ENCODE measurements at places on chromosomes 11 and 22.

- DNase-seq = no peak
Measured at GRCh38 chr11:109783014-109783413, 310.2 kb upstream of the ZC3H12C start.

DNA sequence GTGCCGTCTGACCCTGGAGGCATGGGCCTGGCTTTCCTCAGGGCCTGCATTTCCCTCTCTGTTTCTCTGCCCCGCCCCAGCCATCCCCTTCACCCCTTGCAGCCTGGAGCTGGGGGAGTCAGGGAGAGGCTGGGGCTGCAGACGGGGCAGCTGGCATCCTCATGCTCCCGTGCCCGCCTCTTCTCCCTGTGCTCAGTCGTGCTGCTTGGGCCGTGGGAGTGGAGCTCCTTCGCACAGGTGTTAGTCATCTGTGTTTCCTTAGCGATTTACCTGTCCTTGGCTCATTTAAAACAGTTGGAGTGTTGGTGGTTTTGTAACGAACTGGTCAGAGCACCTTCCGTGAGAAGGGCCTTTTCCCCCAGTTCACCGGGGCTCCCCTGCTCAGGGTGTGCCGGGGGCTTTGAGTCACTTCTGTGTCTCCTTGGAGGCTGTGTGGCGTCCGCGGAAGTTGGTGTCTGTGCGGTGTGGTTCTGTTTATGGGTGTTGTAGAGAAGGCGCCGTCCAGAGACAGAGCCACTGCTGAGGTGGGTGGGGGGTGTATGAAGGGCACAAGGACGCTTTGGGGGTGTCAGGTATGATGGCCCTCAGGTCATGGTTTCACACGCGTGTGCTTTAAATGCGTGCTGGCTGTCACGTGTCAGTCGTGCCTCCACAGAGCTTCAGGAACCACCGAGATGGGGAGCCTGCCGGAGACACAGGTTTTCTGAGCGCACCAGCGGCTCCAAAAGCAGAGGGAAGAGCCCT, 19.5 kb downstream of the BRSK2 start:
- no peak for DNase-seq

DNA sequence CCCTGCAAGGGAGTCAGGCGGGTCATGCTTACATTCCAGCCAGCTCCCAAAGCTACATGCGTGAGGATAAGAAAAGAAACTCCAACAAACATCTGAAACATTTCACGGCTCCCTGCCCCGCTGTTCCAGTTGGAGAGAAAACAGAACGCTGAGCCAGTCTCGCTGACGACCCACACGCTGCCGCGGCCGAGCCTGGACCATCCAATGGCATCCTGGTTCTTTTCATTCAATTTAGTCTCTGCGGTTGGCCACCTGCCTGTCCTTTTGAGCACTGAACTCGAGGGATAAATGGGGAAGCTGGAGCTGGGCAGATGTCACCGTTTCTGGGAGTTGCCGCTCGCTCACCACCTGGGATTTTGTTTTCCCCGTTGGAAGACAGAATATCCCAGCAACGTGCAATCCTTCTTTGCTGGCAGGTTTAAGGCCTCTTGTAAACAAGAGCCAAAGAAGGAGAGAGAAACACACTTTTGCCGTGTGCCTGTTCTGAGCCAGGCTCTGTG, 45.3 kb upstream of the SHISAL1 start:
- no peak for DNase-seq

DNA sequence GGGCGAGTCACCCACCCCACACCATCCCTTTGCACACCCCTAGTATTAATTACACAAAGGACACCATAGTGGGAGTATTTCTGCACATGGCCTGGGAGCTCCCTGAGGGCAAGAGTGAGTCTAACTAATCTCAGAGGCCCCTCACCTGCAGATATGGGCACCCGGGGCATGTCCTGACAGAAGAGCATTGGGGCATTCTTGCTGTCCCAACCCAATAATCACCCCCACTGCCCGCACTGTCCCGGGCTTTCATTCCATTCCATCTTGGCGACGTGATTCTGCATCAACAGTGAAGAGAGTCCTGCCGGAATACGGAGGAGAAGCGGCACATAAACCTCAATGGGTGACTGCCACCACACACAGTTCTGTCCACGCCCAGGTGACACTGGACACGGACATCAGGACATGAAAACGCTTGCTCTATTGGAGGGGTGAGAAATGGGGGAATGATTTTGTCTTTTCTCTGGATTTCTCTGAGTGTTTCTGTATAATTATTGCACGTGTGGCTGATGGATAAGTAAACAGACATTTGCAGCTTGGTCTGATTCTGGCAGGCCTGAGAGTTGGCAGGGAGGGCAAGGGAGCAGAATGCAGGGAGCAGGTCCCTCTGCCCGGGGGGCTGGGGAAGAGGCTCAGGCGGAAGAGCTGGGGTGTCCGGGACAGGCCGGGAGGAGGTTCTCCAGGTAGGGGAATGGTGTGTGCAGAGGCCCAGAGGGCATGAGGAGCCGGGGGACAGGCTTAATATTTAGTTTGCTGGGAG, 38.2 kb downstream of the SCUBE1 start:
- DNase-seq = no peak

DNA sequence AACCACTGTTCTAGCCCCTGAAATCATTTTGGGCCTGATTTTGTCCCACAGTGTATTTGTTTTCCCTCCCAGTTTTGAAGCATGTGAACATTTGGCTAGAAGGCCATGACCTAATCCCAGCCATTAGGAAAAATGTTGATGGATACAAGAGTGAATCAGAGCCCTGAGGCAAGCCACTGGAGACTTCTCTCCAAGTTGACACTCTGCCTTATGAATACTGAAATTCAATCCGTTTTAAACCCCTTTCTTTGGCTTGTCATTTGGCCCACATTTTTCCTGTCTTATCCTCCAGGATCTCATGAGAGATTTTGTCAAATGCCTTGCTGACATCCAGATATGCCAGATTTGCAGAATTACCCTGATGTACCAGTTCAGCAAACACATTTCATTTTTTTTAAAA, 158.8 kb downstream of the FAT3 start:
- DNase-seq = no peak

DNA sequence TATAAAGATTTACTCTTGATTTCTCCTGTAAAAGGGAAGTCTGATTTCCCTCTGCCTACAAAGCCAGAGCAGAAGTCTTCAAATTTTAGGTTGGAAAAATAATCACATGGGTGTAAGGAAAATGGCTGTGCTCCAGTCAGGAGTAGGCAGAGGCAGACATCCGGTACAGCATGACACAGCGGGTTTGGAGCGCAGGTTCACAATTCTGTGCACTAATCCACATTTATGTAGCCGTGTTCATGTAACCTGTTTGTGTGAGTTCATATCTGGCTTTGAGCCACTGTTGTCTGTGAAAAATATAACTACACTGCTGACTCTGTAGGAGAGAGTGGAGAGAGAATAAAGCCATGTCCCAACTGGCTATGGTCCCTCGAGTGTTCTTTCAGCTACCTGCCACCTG, 248.0 kb downstream of the CASP12 start:
- DNase-seq = no peak

DNA sequence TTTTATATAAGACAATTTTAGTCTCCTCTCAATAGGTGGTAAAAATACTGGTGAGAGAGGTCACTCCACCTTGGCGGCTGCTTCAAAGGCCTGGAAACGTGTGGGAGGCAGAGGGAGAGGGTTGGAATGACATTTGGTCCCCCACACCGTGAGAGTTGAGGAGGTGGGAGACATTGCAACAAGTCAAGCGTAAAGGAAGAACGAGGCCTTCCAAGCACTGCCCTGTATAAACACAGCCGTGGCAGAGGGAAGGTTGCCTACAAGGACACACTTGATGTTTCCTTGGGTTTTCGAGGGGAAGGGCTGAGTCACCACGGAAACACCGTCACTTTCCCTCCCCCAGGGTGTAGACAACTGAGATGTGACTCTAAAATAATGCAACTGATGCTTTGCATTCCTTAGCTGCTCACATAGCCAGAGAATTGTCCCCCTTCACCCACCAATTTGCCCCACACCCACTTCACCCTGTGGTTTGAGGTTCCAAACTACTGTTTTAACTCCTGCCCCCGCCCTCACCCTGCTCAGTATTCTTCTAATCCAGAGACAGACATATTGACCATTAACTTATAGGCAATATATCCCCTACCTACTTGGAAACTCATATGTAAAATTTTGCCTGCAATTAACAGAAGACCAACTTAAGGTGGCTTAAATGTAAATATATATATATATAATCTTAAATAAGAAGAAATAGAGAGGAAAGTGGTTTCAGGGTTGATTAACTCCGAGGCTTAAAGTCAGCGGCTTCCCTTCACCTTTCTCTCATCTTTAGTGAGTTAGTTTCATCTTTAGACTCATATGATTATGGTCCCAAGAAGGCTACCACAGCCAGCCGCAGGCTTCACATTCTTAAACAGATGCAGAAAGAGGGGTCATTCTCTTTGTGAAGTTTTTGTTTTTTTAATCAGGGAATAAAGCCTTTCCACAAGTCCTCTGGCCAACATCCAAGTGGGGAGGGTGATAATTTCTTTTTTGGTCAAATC, 54.1 kb upstream of the BDNF start:
- no peak for DNase-seq

- no peak for DNase-seq
Measured at GRCh38 chr11:44456544-44457300, 108.7 kb upstream of the CD82 start.

- no peak for DNase-seq
Measured at GRCh38 chr11:76824083-76824939, 36.4 kb upstream of the ACER3 start.

- no peak for DNase-seq
Measured at GRCh38 chr11:125167954-125168835, 3.6 kb downstream of the PKNOX2 start.

DNA sequence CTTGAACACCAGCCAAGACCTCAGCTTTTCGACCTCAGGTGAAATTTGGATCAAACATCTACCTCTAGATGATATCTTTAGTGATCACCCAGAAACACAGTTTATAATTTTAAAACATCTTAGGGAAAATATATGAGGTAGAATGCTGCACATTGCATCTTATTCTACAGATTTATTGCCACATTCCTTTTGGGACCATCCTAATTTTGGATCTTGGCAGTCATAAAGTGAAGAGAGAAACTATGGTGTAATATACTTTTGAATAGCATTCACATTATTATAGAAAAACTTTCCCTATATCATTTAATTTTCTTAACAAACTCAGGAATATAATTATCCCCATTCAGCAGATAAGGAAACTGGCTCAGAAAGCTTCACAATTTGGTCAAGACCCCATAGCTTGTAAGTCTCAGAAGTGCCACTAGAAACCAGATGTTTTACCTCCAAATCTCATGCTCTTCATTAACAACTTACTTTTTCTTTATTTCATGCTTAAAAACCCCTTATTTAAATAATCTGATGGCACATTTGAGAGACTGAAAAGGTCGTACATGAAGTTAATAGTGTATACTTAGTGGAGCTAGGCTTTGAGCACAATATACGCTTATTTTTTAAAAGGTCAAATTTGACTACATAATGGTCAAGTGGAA, 199.2 kb upstream of the CTSC start:
- no peak for DNase-seq

- no peak for DNase-seq
Measured at GRCh38 chr11:70410276-70411205, 12.2 kb downstream of the CTTN start.

- DNase-seq = no peak
Measured at GRCh38 chr22:45587638-45588505, 83.8 kb upstream of the ATXN10 start.

DNA sequence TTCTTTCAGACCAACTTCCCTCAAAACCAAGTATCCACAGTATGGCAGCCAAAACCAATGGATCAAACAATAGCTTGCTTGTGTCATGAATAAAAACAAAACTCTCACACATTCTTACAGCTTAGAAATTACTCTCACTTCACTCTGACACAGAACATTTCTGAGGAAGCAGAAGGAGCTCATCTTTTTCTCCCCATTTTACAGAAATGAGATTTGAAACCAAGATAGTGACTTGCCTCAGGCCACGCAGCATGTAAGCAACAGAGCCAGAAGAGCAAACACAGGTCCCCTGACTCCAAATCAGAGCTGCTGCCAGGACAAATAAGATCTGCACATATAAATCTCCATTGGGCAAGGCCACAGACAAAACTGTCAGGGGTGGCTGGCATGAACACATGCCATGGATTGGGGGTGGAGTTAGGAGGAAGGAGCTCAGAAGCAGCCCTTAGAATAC, 64.8 kb downstream of the RAB30 start:
- no peak for DNase-seq

DNA sequence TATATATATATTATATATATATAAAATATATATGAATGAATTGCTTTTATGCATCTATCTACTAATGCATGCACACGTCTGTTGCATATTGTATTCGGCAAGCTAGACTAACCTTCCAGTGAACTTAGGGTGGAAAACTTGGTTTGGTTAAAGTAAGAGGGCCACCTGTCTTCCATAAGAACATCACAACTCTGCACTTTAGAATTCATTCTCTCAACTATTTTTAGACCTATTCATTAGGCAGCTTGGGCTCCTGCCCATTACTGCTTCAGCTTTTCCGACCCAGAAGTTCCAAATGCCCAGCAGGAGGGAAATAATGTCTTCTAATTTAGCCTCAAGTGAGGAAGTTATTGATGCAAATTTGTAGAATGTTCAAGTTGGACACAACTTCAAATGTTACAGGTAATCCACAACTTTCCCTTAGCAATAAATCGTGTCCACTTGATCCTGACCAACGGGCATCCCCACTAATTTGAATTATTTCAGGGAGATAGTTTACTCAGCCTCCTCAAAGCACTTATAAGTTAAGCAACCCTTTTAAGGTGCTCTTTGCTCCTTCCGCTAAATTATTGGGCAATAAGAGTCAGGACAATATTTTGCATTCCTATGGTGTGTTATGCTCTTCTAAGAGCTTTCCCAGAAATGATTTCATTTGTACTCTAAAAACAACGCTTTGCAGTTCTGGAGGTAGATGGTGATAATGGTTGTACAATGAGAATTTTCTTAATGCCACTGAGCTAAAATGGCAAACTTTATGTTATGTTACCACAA, 132.3 kb downstream of the OPCML start:
- DNase-seq = no peak

DNA sequence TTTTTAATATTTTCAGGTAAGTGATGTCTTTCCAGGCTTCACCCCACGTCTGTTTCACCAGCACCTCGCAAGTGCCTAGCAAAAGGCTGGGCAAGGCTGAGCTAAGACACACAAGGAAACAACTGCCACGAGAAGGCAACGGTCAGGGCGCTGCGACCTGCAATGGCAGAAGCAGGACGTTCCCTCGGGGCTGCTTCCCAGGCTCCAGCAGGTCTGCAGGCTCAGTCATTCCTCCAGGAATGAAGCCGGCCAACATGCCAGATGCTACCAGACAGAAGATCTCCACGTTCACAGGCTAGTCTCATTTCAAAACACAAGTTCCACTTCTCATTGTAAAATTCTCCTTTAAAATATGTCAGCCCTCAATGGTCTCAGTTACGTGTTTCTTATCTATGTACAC, 45.5 kb downstream of the CELSR1 start:
- no peak for DNase-seq

GRCh38 chr11:122115524-122116379, at the start of gene BLID:
Gene BLID, minus strand, starts transcription at chr11:122116215. Its CDS starts 293 bp downstream, at chr11:122115922.
- DNase-seq = no peak

- no peak for DNase-seq
Measured at GRCh38 chr11:68004551-68005335, 846 bp upstream of the UNC93B1 start.

GRCh38 chr22:27452922-27453321, 348.6 kb downstream of the MN1 start:
- no peak for DNase-seq
